GM23338 (cell line): ENCODE measurements at places on chromosomes 4 and X. TPM values are rescaled to one million over a fixed set of nuclear protein-coding genes. Genes with fewer than 3 reads are reported as not detected.

- H3K27me3 ChIP-seq = no peaks in the 10 kb centered on the region
- H3K4me3 ChIP-seq = no peak overlapping the region
- H3K27ac ChIP-seq = no peak overlapping the region
- no peaks in the 10 kb centered on the region for H3K4me1 ChIP-seq
- no peaks in the 10 kb centered on the region for H3K36me3 ChIP-seq
Measured at GRCh38 chr4:185987961-185988627, 80.9 kb upstream of the TLR3 start.

DNA sequence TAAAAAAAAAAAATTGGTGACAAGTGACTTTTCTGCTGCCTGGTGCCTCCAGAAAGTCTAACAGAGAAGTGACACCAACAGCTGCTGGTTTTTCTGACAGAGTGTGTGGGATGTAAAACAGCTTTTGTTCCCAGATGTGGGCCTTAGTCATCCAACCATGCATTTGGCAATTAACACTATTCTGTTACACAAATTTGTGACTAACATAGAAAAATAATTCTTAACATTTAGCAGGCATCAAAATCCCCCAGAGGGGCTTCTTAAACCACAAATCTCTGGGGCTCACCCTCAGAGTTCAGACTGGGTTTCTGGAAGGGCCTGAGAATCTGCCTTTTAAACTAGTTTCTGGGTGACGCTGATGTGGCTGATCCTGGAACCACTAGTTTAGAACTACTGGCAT, 100.5 kb upstream of the PCDH7 start:
- H3K4me1 ChIP-seq = no peaks in the 10 kb centered on the region
- no peak overlapping the region for H3K4me3 ChIP-seq
- H3K36me3 ChIP-seq = no peaks in the 10 kb centered on the region
- H3K27me3 ChIP-seq = no peaks in the 10 kb centered on the region
- H3K27ac ChIP-seq = no peak overlapping the region
- no peak for DNase-seq

The GYPE gene
- 0.24 TPM in 1 of 2 replicates, not detected in the other for polyA plus RNA-seq

The FAM184B gene
- polyA plus RNA-seq = 0.11 and 0.19 TPM in 2 replicates

GRCh38 chr4:25213347-25213979, 20.4 kb upstream of the PI4K2B start:
- no peak for DNase-seq
- H3K36me3 ChIP-seq = no peaks in the 10 kb centered on the region
- peaks cover 23% of the 10 kb centered on the region for H3K4me1 ChIP-seq
- no peaks in the 10 kb centered on the region for H3K27me3 ChIP-seq
- H3K4me3 ChIP-seq = no peak overlapping the region
- no peak overlapping the region for H3K27ac ChIP-seq

DNA sequence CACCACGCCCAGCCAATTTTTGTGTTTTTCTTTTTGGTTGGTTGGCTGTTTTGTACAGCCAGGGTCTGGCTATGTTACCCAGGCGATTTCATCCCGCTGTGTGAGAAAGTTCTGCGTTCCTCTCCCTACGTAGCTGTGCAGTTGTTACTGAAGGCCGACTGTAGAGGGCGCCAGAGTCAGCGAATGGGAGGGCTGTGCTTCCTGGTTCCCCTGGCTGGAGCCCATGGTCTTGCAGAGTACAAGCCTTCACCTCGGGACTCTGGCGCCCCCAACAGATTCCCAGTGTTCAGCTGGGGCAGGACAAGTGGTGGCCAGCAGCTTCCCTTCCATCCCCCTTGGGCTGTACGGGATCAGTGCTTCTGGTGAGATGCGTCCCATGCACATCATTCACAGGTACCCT, 5.6 kb upstream of the CT45A1 start:
- H3K27me3 ChIP-seq = no peaks in the 10 kb centered on the region
- DNase-seq = peak; percentile 86
- H3K27ac ChIP-seq = no peak overlapping the region
- H3K4me1 ChIP-seq = no peaks in the 10 kb centered on the region
- H3K36me3 ChIP-seq = no peaks in the 10 kb centered on the region

DNA sequence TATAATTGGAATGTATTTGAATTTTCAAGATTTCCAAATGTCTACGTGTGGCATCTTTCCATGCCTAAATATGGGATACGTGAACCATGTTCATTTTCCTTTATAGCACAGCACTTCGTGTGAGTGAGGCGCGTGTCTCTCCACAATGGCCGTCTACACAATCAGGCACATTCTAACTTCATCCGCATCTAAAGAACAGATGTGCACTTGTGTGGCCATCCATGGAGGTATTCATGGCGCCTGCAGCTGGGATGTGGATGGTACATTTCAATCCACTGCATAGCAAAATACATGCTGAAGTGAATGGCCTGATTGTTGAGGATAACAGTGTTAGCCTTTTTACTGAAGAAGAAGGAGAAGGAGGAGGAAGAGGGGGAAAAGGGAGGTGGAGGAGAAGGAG, 34.5 kb upstream of the TRIM2 start:
- no peaks in the 10 kb centered on the region for H3K36me3 ChIP-seq
- no peak overlapping the region for H3K27ac ChIP-seq
- no peak overlapping the region for H3K4me3 ChIP-seq
- H3K4me1 ChIP-seq = peaks cover 3% of the 10 kb centered on the region; the same call in 1 of the 2 replicates

DNA sequence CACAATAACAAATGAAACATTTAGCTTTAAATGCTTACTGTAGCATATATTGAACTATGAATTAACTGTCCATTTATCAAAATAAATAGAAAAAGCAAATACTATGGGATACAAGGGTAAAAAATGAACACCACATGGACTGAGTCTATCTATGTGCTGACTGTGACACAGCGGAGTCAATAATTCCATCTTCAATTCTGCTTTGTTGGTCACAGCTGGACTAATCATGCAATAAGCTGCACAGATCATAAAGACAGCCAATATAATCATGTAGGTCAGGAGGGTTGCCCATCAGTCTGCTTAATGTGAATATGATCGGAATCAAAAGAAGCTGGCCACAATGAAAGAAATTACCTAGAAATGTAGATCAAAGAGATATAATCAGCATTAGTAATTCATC, 95.7 kb upstream of the FAM47A start:
- H3K4me1 ChIP-seq = no peaks in the 10 kb centered on the region
- no peaks in the 10 kb centered on the region for H3K27me3 ChIP-seq
- no peak overlapping the region for H3K4me3 ChIP-seq
- H3K27ac ChIP-seq = no peak overlapping the region
- no peak for DNase-seq

- H3K36me3 ChIP-seq = no peaks in the 10 kb centered on the region
- no peak for DNase-seq
- H3K27me3 ChIP-seq = no peaks in the 10 kb centered on the region
- no peaks in the 10 kb centered on the region for H3K4me1 ChIP-seq
- H3K4me3 ChIP-seq = no peak overlapping the region
- no peak overlapping the region for H3K27ac ChIP-seq
Measured at GRCh38 chr4:139524062-139524631, 31.9 kb downstream of the SETD7 start.

GRCh38 chrX:10259716-10260115, 102.9 kb downstream of the CLCN4 start:
- no peaks in the 10 kb centered on the region for H3K36me3 ChIP-seq
- H3K27me3 ChIP-seq = no peaks in the 10 kb centered on the region
- no peak overlapping the region for H3K27ac ChIP-seq

The ZDHHC15 gene
- polyA plus RNA-seq = 2.8 and 3.4 TPM in 2 replicates

DNA sequence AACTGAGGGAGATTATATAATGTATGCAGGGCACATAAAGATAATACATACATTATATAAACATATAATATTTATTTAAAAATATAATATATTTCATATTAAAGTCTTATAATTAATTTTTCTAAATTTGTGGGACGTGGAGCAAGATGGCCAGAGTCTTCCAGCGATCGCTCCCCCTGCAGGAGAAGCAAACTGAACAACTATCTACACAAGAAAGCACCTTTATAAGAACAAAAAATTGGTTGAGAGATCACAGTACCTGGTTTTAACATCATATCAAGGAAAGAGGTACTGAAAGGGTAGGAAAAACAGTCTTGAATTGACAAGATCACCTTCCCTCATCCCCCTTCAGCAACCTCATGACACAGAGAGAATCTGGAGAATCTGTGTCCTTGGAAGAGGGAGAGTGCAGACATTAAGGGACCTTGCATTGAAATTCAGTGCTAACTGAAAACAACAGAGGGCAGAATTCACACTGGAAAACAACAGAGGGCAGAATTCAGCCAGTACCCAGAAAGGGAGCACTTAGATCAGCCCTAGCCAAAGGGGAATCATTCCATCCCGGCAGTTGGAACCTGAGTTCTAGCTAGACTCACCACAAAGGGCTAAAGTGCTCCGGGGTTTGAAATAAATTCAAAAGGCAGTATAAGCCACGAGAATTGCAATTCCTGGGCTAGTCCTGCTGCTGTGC, 262.5 kb upstream of the NDST3 start:
- H3K4me1 ChIP-seq = no peaks in the 10 kb centered on the region
- peak; percentile 56 for DNase-seq
- H3K27me3 ChIP-seq = no peaks in the 10 kb centered on the region
- no peak overlapping the region for H3K27ac ChIP-seq
- no peaks in the 10 kb centered on the region for H3K36me3 ChIP-seq

GRCh38 chr4:160038615-160039014, 935.7 kb downstream of the RAPGEF2 start:
- no peak overlapping the region for H3K4me3 ChIP-seq
- H3K27ac ChIP-seq = no peak overlapping the region
- H3K4me1 ChIP-seq = no peaks in the 10 kb centered on the region
- no peak for DNase-seq
- H3K36me3 ChIP-seq = no peaks in the 10 kb centered on the region
- no peaks in the 10 kb centered on the region for H3K27me3 ChIP-seq

GRCh38 chr4:184821242-184821641, 4.5 kb downstream of the ACSL1 start:
- no peaks in the 10 kb centered on the region for H3K4me1 ChIP-seq
- no peak for DNase-seq
- H3K27ac ChIP-seq = no peak overlapping the region
- H3K36me3 ChIP-seq = no peaks in the 10 kb centered on the region
- H3K4me3 ChIP-seq = no peak overlapping the region
- peaks cover 30% of the 10 kb centered on the region for H3K27me3 ChIP-seq

The SPANXN3 gene
- polyA plus RNA-seq = not detected in 2 replicates

- H3K4me3 ChIP-seq = no peak overlapping the region
Measured at GRCh38 chr4:14008494-14008893, 381.0 kb upstream of the BOD1L1 start.

The BST1 gene
- polyA plus RNA-seq = 0.99 and 1.3 TPM in 2 replicates

DNA sequence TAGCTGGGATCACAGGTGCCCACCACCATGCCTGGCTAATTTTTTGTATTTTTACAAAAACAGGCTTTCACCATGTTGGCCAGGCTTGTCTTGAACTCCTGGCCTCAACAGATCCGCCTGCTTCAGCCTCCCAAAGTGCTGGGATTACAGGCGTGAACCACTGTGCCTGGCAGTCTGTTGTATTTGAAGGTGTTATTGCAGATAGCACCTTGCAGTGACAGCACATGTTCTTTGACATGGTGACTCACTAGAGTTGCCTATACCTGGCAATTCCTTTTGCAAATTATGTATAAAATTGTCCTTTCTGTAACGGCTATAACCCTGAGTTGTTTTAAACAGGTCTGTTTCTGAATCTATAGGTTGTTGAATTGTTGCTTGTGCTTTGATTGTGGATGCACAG, 7.9 kb downstream of the OGT start:
- H3K27ac ChIP-seq = 0 out of 2 replicates have a peak overlapping the region, but pooled peaks have one; percentile 39
- no peak overlapping the region for H3K4me3 ChIP-seq
- H3K27me3 ChIP-seq = no peaks in the 10 kb centered on the region
- H3K4me1 ChIP-seq = peaks cover 21% of the 10 kb centered on the region
- H3K36me3 ChIP-seq = peaks cover 20% of the 10 kb centered on the region; the same call in 1 of the 2 replicates
- DNase-seq = no peak

GRCh38 chrX:53047228-53047627, 1.4 kb upstream of the GPR173 start:
- H3K27me3 ChIP-seq = no peaks in the 10 kb centered on the region
- no peak overlapping the region for H3K4me3 ChIP-seq
- no peak overlapping the region for H3K27ac ChIP-seq
- peak; percentile 28 for DNase-seq

The NHS gene
- polyA plus RNA-seq = 1.8 and 2.1 TPM in 2 replicates

DNA sequence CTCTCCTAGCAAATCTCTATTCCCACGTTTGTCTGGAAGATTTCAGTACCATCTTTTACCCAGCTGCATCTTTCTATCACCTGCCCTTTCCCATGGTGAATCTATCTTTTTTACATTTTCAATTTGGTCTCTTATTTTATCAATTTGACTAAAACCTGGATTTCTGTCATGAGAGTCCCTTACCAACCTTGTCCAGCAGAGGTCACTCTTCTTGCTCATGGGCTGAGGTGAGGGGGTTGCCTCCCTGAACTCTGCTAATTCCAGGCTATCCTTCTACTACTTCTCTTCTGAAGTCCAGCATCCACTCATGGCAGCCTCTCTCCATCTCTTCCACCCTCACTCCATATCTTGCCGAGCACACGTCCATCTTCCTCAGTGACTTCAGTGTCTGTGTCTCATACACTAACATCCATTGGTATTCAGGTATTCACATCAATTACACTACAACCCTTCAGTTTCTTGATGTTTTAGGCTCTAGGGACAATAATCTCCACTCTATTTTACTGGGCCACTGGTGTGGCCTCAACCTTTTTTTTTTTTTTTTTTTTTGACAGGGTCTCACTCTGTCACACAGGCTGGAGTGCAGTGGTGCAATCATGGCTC, 17.8 kb upstream of the ZNF827 start:
- no peaks in the 10 kb centered on the region for H3K4me1 ChIP-seq
- no peak overlapping the region for H3K4me3 ChIP-seq
- H3K36me3 ChIP-seq = no peaks in the 10 kb centered on the region
- no peak overlapping the region for H3K27ac ChIP-seq

DNA sequence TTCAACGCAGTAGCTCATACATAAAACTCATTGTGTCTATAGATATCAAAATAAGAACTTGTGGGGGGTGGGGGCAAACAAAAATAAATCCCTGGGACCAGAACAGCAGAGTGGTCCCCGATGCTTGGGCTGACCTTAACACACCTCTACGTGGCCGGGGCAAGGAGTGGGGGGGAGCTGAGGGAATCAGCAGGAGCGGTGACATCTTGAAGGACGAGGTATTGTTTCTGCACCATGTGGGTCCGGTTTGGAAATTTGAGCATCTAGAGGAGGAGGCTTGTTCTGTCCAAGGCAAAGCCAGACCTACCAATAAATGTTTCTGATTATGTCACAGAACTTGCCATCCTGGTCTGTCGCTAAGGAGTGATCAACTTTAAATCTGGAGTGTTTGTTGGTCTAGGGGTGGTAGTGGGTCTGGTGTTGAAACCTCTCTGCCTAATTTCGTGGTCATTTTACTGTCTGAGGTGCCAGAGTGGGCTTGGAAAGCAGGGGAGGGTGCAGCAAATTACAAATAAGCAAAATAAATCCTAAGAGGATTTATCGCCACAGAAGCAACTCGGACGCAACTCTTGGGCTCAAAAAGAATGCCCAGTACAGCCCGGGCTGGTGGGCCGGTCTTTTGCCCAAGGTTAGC, 774 bp upstream of the RAPGEF2 start:
- no peak overlapping the region for H3K27ac ChIP-seq
- H3K36me3 ChIP-seq = no peaks in the 10 kb centered on the region
- H3K4me1 ChIP-seq = peaks cover 46% of the 10 kb centered on the region
- H3K27me3 ChIP-seq = peaks cover 15% of the 10 kb centered on the region
- DNase-seq = peak; percentile 49

- H3K27me3 ChIP-seq = no peaks in the 10 kb centered on the region
- H3K36me3 ChIP-seq = no peaks in the 10 kb centered on the region
- H3K27ac ChIP-seq = no peak overlapping the region
Measured at GRCh38 chr4:96052827-96053226, 212.9 kb downstream of the PDHA2 start.

The FDCSP gene
- polyA plus RNA-seq = not detected in 2 replicates
